ENCODE measurements at places on chromosomes 2 and 18.

- DNase-seq, result no peak
Observed at GRCh38 chr2:241958818-241959545, 89.5 kb downstream of the RTP5 start.

DNA sequence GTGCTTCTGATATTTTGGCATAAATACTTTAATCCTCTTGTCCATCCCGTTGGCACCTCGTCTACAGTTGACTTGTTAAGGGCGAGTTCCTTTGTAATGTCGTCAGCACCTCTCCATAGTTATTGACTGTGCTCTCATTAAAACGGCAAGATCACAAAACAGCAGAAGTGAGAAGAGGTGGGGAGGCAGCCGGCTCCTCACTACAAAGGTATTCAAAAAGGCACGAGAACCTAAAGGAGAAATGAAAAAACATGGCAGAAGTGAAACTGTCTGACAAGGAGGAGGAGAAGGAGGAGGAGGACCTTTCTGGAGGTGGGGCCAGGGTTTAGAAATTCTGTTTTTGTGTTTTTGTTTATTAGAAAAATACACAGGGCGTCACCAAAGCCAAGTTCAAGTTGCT lies 235.6 kb downstream of the BCL11A start:
- DNase-seq, result no peak

GRCh38 chr2:163953390-163953907 lies 217.6 kb upstream of the FIGN start:
- no peak for DNase-seq

- DNase-seq, result peak; percentile 51
Observed at GRCh38 chr18:70464343-70465114, 175.7 kb downstream of the SOCS6 start.

DNA sequence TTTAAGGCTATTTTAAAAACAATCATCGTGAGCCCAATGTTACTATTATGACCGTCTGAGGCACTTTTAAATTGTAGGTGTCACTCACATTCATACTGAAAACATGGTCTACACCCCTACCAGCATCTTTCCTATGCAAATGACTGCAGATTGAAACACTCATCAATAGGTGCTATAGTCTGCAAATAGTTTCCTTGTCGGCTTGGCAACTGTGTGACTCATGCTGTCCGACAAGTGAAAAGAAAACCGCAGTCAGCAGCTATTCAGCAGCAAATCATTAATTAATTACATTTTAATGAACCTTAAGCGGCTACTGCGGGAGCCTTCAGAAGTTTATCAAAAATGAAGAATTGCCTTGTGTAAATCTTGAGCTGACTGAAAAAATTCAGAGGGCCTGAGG lies 134.4 kb downstream of the FIGN start:
- DNase-seq, result no peak

GRCh38 chr2:140359056-140359771 lies 1579.0 kb upstream of the NXPH2 start:
- DNase-seq, result no peak

DNA sequence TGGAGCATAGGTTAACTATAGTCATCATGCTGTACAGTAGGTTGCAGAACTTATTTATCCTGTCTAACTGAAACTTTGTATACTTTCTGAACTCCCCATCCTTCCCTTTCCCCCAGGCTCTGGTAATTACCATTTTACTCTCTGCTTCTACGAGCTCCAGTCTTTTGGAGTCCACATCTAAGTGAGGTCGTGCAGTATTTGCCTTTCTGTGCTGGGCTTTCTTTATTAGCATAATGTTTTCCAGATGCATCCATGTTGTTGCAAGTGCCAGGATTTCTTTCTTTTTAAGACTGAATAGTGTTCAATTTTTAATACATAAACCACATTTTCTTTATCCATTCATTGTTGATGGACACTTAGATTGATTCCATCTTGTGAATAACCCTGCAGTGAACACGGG lies 464.1 kb downstream of the TGIF1 start:
- no peak for DNase-seq

DNA sequence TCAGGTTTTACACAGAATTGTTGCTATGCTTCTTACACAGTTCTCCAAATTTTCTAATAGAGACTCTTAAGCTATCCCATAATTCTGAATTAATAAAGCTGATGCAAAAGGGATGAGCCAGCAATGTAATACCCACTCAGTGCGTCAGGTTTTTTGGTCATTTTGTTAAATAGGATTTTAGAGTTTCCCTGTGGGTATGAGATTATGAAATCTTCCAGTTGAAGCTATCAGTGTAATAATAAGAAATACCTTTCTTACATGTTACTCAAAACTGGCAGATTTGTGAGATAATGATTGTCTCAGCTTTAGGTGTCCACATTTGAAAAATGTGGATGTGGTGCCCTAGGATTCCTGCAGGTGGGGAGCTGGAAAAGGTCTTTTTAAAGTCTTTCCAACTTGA lies 44.5 kb downstream of the SOCS6 start:
- DNase-seq, result no peak

GRCh38 chr18:72940986-72941385 lies 73.2 kb upstream of the NETO1 start:
- no peak for DNase-seq

- DNase-seq, result no peak
Observed at GRCh38 chr2:1011006-1011405, 60.4 kb downstream of the SNTG2 start.

DNA sequence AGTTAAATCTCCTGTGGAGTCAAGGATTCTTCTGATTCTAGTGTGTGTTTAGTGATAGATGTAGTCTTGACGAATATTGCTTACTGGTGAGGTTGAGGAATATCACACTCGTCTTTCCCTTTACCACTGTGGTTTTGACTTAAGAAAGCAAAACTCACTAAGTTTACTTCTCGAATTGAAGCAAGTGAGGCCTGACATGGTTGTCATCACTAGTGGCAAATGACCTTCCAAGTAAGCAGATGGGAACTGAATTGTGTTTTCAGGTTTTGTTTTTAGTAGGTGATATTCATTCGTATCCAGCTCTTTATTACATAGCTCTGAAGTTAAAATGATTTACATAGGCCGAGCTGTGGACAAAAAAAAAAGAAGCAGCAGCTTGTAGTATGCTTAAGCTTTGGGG lies 20.6 kb upstream of the DSG4 start:
- DNase-seq, result no peak

GRCh38 chr2:235898766-235899165 lies 269.4 kb downstream of the GBX2 start:
- no peak for DNase-seq

DNA sequence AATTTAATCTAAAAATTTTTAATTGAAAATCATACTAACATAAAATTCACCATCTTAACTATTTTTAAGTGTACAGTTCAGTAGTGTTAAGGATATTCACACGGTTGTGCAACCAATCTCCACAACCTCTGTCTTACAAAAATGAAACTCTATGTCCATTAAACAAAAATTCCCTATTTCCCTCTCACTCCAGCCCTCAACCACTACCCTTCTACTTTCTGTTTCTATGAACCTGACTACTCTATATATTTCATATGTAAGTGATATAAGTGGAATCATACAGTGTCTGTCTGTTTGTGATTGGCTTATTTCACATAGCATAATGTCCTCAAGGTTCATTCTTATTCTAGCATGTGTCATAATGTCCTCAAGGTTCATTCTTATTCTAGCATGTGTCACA lies 34.3 kb upstream of the OSBPL6 start:
- DNase-seq, result no peak

DNA sequence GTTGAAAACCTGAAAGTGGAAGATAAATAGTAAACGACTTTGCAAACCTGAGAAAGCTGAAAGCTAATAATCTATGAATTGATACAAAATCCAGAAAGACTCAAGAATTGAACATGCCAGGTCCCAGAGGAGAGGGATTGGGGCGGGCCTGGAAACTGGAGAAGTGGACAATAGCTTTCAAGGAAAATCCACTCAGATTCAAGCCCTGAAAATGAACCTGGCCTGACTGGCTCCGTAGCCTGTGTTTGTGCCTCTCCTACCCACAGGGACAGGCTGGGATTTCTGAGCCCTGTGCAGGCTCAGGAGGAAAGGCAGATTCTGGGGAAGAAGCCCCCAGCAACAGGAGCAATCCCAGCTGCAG lies 274.8 kb upstream of the HS6ST1 start:
- DNase-seq, result no peak

DNA sequence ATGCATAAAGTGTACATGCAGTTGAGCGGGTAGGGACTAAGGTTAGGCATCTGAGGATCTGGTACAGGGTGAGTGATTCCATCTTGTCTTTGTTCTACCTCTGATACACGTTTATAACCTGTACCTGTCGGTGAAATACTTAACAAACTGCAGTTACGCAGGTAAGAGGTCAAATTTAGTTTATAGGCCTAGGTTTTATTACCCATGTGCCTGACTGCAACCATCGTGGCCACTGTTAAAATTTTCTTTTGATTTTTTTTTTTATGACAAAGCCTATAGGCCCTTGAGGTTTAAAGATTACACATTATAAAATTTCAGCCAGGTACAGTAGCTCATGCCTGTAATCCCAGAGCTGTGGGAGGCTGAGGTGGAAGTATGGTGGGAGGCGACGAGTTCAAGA lies 15.4 kb upstream of the HNMT start:
- no peak for DNase-seq

DNA sequence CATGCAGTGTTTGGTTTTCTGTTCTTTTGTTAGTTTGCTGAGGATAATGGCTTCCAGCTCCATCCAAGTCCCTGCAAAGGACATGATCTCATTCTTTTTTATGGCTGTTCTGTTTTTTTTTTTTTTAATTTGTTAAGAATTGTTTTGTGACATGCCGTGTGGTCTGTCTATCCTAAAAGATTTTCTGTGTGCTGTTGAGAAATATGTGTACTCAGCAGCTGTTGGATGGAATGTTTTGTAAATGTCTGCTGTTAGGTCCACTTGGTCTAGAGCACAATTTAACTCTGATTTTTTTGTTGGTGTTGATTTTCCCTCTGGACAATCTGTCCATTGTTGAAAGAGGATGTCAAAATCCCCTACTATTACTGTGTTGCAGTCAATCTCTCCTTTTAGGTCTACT lies 80.4 kb upstream of the WDR75 start:
- no peak for DNase-seq

GRCh38 chr18:49169037-49169521 lies 218.3 kb upstream of the SMAD7 start:
- DNase-seq, result no peak

DNA sequence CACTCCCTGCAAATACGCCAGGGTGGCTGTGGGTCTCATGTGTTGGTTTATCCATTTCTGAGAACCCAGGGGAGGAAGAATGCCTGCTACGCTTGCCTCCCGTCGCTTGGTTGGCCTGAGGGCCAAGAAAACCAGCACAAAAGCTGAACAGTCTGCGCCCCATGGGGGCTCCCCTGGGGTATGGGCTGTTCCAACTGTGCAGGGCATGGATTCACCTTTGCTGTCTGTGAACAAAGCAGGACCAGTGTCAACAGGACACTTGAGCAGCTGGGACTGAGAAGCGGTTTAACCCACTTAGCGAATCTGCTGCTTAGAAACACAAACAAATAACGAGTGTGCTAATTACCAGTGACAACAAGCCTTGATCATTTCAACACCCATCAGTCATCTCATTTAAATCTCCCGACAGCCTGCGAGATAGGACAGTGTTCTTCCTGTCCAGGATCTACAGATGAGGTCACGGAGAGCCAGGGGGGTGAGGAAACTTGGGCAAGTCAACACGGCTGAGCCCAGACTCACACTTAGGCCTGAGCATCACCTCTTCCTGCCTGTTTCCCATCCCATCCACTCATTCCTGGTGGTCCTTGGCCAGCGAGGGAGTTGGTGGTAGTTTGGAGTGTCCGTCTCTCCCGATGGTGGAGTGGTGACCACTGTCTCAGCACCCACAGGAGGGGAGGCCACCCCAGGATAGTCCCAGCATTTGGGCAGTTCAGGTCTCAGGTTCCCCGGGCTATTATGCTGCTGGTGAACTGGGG lies 111.6 kb upstream of the HAAO start:
- no peak for DNase-seq

DNA sequence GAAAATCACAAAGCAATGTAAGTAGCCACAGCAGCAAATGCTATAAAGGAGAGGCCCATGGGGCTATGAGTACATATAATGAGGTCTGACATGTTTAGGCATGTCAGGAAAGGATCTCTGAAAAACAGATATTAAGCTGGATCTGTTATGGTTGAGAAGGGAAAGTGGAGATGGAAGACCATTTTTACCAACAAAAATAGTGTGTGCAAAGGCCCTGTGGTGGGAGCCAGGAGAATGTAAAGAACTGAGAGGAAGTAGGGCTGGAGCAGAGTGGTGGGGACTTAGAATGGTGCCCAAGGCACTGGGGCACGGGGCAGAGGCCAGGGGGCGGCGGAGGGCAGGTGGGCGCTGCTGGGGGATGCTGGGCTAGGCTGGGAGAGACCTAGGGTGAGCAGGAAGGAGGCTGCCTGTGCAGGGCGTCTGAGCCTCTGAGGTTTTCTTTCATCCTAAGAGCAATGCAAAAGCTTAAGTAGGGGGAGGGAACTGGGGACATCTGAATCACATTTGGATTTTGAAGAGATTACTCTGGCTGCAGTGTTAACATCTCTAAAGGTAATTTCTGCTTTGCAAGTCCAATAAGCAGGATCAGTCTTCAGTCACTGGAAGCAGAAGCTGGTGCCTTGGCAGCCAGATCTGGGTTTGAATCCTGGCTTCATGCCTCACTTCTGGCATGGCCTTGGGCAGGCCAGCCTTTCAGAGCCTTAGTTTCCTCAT lies 4.9 kb upstream of the AGFG1 start:
- DNase-seq, result no peak

DNA sequence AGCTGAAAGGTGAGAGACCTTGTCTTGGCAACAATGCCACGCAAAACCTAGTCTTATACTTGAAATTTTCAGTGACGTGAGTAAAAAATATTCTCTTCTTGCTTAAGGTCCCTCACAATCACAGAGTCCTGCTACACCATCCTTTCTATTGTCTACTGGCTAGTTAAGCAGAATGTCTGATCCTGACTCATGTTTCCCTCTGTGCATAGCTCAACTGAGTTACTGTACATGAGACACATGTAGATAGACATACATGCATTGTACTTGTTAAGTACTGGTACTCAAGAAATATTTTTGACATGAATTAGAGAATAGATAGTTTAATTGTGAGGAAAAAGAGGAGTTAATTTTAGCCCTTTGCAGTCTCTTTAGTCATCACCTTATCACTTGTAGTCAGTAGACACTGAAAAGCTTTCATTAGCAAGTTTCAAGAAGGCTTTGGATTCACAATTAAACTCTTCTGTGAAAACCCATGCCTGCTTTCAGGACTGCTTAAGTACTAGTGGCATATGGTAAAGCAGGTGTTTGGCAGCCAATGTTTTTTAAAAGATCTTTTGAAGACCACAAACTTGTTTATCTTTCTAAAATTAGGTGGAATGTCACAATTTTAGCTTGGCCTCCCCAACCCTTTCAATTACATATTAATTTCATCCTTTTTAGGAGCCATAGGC lies 158.7 kb upstream of the CCDC150 start:
- DNase-seq, result no peak

Measured in hypothalamus (tissue), 51 donors.